ENCODE measurements at places on chromosomes 13 and 19. TPM values are rescaled to one million over a fixed set of nuclear protein-coding genes. Genes with fewer than 3 reads are reported as not detected.

DNA sequence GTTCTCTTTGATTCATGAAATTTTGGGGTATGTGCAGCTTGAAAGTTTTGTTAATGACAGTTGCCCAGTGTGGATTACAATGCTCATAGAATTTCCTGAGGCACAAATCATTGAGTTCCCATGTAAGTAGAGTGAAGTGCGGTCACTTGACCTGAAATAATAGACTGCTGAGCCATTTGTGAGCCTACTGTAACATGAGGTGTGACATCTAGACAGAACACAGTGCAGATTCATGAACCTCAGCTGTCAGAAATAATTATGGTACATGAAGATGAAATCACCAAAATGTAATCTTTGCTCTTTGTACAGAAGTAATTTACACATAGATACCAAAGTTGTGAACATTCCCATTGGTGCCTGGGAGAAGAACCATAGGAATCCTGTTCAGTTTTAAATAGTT is 84.6 kb downstream of the DHRS12 start:
- no peak for DNase-seq

- DNase-seq: no peak
Observed at GRCh38 chr19:52138983-52139251, 821 bp downstream of the ZNF616 start.

DNA sequence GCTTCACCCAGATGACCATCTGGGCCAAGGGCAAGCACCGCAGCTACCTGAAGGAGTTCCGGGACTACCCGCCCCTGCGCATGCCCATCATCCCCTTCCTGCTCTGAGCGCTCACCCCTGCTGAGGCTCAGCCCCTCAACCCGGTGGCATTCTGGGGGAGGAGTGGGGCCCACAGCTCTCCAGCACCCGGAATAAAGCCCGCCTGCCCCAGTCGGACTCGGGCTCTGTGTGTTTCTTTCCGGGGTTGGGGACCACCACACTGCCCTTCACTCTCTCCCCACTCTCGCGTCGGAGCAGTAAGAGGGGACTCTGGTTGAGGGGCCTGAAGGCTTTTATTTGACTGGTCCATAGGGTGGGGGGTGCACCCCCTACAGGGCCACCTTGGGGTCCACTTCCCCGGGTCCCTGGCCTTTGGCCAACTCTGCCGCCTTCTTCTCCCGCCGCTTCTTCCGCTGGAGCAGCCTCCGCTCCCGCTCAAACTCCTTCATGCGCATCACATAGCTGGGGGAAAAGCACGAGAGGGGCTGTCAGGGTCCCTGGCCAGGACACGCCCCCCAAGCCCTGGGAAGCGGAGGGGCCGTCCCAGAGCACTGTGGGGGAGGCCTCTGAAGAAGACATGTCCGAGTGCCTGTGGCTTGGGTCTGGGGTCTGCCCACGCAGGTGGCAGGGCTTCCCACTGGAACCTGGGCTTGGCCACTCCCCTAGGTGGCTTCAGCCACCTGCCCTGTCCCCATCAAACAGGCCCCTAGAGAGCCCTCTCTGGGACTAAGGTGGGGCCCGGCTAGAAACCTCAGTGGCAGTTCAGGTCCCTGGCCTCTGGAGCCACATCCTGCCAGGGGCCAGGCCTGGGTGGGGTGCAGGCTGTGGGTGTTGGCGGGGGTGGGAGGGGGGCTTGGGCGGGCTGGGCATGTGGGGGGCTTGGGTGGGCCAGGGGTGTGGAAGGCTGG is 5.8 kb downstream of the NDUFB7 start:
- DNase-seq: no peak

DNA sequence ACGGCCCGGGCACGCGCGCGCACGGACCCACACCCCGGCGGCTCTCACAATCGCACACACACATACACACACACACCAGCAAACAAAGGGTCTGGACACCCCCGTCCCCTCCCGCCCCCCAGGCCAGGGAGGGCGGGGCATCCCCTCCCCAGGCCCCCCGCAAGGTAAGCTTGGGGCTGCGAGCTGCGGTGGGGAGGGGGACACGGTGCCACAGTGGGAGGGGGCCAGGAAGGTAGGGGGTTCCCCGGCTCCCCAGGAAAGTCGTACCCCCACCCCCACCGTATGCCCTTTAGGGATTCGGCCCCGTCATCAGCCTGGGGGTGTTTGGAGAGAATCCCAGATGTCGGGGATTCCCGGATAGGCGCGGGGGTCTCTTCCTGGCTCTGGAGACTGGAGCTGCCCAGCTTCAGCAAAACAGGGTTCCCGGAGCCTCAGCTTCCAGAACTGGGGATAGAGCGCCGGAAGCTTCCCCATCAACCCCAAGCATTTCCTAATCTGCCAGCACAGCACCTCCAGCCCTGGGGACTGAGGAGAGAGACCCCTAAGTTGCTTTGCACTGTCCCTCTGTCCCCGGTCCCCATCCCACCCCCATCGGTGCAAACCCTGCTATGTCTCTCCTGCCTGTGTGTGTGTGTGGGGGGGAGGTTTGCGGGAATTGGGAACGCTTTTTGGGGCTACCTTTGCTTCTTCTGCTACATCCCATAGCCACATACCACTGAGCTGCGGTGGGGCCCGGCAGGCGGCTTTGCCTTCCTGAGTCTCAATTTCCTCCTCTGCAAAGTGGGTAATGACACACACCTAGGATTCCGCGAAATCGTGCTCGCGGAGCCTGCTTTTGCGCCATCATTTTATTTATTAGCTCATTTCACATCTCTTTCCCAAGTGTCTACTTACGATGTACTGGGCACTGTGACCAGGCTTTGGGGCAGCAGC is 1.8 kb upstream of the CDC37 start:
- DNase-seq: peak; percentile 59

- no peak for DNase-seq
Observed at GRCh38 chr13:71593566-71593965, 273.4 kb downstream of the DACH1 start.

DNA sequence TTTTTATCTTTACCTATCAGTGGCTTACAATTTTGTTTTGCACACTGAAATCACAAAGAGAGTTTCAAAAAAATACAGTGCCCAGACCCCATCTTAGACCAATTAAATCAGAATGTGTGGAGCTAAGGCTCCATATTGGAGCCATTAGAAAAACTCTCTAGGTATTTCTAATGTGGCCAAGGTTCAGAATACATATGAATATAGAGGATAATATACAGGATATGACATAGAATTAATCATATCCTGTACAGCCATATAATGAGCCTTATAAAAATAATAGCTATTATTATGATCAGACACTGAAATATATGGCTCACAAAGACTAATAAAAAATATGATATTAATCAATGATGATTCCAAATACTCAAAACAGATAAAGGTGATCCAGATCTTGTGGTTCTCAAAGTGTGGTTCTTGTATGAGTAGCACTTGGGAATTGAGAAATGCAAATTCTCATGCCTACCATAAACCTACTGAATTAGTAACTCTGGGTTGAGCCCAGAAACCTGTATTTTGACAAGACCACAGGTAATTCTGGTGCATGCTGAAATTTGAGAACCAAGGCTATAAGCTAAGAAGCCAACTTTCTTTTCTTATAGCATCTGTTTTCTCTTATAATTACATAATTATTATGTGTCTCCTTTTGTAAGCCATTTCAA is 408.0 kb downstream of the DIAPH3 start:
- DNase-seq: no peak

DNA sequence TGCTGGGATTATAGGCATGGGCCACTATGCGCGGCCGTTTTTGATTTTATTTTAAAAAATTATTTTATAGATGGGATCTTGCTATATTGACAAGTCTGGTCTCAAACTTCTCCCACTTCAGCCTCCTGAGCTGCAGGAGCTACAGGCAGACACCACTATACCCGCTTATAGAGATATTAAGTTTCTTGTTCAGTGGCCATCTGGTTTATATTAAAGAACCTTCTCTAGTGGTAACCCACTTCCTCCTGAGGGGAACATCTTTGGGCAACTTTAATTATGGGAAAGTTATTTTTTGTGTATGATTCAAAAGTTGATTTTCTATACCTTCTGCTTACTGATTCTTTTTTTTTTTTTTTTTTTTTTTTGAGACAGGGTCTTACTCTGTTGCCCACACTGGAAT is 172.7 kb downstream of the KLF5 start:
- no peak for DNase-seq

DNA sequence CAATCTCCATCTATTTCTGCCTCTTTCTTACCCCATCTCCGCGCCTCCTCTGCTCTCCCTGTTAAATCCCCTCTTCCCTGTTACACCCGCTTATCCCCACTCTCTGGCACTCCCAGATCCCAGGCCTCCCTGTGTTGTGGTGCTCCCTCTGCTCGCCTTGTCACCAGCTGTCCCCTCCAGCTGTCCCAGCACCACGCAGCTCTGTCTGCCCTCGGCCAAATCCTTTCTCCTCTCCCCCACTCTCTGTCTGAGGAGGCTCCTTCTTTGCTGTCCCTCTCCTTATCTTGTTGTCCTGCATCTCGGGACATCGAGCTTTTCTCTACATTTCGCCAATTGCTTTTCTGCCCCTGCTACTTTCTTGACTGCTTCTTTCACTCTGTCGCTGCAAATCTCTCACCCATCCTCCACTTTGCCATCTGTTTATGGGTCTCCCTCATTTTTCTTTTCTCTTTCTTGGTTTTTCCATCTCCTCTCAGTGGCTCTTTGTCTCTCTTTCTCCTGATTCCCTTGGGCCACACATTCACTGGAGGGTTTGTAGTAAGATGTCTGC is 941 bp downstream of the ZNF160 start:
- DNase-seq: no peak

The FREM2 gene
- total RNA-seq: not detected

GRCh38 chr13:42393573-42394360 is 121.8 kb downstream of the AKAP11 start:
- DNase-seq: no peak

The CRLF1 gene
- not detected for total RNA-seq

DNA sequence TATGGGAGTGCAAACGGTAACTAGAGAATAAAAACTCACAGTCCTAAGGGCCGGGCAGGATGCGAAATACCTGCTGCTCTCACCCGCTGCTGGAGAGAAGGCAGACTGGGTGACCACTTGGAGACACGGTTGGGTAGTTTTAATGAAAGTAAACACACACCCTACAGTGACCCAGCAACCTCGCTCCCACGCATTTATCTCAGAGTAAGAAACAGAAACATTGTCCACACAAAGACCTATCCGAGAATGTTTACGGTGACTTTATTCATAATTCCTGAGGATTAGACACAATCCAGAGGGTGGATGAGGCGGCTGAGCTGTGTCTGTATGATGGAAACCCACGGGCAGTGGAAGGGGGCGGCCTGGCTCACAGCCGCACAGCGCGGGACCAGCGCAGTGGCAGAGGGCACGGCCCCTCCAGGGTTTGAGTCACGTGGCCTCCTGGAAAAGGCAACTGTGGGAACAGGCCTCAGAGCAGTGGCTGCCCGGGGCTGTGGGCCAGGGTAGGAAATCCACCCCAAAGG is 73.5 kb upstream of the C13orf46 start:
- DNase-seq: no peak

GRCh38 chr13:76266561-76266960 is 619.6 kb downstream of the KCTD12 start:
- no peak for DNase-seq

The C13orf42 gene
- not detected for total RNA-seq

- DNase-seq: no peak
Observed at GRCh38 chr19:30662211-30662861, 290.2 kb downstream of the ZNF536 start.

- DNase-seq: no peak
Observed at GRCh38 chr13:61275736-61276135, 139.9 kb downstream of the PCDH20 start.

The PTGER1 gene
- total RNA-seq: 0.27 TPM

- no peak for DNase-seq
Observed at GRCh38 chr19:41206926-41207750, 11.9 kb upstream of the AXL start.

Data from B cell (primary cell).